Stimulated activated effector memory CD8-positive, alpha-beta T cell treated with anti-CD3 and anti-CD28 coated beads, Interleukin-12 subunit alpha, Interleukin-12 subunit beta, amount 100 ng/mL, for 72 hours (primary cell): ENCODE measurements at places on chromosomes 4 and X.

- no peak for DNase-seq
These were observed 26.3 kb downstream of the FGFBP1 start for GRCh38 chr4:15912236-15912635.

DNA sequence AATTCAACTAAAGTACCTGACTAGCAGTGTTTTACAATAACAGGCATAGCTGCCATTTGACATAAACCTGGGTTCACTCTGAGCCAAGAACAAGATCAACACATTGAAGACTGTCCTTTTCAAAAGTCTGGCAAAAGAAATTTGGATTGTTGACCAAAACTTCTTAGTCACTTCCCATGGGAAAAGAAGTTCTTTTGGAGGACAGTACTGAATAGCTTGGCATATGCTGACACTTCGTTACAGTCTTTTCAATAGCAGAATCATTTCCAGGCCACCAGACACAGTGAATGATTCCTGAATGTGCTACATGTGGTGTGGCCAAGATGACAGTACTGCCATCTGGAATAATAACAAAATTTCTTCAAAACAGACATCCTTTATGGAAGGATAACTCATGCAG lies 560.3 kb downstream of the GRID2 start:
- DNase-seq: no peak

DNA sequence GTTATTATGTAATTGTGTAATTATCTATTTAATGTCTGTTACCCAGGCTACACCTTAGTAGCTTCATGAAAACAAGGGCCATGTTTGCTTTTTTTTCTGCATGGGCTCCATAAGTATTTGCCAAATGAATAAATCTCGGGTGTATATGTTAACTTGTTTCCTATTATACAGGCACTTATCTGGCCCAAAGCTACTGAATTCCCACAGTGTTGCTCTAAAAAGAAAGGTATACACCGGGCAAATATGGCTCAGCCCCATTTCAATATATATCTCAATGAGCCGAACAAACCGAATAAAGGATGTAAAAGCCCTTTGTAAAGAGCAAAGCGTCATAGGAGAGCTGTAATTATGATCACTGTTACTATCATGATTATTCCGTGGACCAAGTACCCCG lies 767 bp downstream of the PAQR3 start:
- no peak for DNase-seq

- DNase-seq: no peak
These were observed 23.1 kb downstream of the ATP8A1 start for GRCh38 chr4:42633605-42634388.

- no peak for DNase-seq
These were observed 3.8 kb downstream of the DOK7 start for GRCh38 chr4:3466691-3467600.

DNA sequence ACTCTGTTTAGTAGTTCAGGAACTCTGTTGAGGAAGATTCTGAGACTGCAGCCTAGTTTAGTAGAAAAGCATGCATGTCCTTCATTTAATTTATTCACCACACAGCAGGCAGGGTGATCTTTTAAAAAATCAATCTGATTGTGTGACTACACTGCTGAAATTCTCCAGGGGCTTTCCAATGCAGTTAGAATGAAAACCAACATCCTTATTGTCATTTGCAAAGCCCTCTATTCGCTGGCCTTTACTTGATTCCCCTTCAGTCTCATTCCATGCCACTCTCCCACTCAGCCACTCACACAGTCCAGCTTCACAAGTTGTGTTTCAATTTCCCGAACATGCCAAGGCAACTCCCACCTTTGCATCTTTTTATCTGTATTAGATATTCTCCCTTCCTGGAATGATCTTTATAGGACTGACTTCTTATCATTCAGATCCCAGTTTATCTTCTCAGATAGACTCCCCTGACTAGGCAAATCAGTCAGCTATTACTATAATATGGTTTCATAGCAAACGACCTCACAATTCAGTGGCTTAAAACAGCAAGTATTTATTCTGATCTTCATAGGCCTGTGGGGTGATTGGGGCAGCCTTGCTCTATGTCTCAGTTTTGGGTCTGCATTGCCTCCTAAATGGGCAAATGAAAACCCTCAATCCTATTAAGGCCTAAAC lies 21.3 kb upstream of the FTHL17 start:
- DNase-seq: no peak
